ENCODE measurements at places on chromosomes 11 and 22.

- no peak for DNase-seq
Observed at GRCh38 chr11:66844496-66845142, 1.4 kb downstream of the RCE1 start.

DNA sequence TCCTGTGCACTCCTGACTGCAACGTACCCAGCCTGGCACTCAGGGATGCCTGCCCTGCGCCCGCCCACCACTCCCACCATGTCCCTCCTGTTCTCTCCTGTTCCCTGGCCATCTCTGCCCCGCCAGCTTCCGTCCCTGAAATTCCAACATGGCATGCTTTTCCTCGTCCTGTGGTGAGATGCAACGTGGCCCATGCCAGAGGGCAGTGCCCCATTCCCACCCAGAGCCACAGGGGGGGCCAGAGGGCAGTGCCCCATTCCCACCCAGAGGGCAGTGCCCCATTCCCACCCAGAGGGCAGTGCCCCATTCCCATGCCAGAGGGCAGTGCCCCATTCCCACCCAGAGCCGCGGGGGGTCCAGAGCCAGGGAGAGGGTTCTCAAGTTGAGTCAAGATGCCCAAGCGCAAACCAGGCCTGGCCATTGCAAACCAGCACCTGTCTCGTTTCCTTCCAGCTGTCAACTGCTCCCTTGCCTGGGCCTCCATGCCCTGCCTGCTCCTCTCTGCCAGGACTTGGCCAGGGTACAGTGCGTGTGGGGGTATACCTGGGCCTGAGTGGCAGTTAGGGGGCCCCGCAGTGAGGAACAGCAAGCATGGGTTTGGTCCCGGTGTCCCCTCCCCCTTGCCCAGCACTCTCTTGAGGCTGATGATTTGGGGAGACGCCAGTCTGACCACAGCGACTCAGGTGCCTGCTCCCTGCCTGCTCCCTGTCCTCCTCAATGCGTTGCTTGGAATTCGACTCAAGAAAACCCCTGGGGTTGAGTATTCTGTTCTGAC lies 14.6 kb downstream of the B3GAT1 start:
- DNase-seq, result no peak

GRCh38 chr11:121086866-121087265 lies 14.2 kb upstream of the TECTA start:
- DNase-seq, result no peak

DNA sequence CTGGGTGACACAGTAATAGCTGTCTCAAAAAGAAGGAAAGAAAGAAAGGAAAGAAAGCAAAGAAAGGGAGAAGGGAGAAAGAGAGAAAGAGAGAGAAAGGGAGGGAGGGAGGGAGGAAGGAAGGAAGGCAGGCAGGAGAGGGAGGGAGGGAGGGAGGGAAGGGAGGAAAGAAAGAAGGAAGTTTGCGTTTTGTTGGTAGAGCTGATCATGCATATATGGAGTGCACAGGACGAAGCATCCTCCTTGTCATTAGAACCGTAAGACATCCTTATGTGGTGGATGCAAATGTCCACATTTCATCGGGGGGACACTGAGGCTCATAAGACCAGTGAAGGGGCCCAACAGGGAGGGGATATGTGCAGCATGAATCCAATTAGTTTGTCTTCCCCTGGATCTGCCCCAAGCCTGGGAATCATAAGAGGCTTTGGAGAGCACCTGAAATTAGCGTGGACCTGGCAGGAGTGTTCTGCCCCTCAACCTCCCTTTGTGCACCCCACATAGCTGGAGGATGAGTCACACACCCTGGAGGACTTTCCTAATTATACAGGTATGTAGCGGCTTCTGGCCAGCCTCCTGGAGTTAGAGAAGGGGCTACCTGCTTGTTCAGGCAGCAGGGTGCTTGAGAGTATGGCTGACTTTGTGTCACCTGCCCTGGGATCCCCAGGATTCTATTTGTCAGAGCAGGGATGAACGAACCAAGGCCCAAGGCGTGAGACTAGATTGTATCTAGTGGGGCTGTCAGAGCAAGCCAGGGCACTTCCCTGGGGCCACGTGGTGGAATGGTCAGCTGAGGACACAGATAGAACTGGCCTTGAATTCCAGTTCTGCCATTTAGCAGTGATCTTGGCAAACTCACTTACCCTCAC lies 119.7 kb upstream of the CD82 start:
- DNase-seq, result peak; percentile 47

GRCh38 chr11:72716290-72716689 lies 35.9 kb downstream of the ARAP1 start:
- peak; percentile 32 for DNase-seq

GRCh38 chr11:117789241-117789640 lies 7.8 kb downstream of the DSCAML1 start:
- no peak for DNase-seq

DNA sequence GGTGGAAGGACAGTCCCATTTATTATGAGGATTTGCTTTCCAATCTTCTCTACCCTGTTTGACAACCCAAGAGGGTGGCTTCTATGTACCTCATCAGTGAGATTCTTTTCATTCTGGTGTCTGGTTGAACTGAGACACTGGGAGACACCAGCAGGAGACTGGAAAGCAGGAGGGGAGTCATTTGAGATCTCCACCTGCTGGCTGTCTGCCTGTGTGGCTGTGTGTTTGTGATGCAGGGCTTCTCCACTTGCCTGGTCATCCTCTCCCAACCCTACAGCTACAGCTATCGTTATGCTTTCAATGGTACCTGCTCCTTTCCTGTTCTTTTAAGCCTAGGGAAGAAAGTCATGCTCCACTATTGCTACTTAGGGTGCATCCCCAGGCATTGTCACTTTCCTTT lies 48.6 kb downstream of the MRGPRX1 start:
- DNase-seq, result no peak

DNA sequence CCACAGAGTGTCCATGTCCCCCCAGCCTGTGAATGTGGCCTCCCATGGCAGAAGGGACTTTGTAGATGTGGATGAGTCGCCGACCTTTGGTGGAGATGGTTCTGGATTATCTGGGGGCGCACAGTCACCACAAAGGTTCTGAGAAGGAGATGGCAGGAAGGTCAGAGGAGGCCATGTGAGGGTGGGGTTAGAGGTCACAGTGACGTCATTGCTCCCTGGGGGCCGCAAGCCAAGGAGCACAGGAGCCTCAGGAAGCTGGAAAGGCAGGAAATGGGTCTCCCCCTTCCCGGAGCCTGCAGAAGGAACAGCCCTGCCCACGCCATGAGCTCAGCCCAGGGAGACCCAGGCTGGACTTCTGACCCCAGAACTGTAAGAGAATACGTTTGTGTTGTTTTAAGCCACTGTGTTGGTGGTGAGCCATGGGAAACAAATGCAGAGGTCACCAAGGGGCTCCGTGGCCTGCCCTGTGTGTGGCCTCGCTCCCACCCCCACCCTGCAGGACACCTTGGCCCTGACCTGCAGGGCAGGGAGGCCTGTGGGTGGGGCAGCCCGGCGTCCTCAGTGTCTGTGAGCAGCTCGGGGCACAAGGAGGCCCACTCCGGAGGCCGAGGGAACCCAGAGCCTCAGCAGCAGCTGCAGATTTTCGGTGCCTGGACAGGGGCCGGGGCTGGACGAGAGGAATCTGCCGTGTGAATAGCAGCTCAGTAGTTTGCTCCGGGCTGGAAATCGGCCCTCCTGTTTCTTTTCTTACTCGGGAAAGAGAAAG lies 32.1 kb downstream of the GRAMD4 start:
- no peak for DNase-seq

DNA sequence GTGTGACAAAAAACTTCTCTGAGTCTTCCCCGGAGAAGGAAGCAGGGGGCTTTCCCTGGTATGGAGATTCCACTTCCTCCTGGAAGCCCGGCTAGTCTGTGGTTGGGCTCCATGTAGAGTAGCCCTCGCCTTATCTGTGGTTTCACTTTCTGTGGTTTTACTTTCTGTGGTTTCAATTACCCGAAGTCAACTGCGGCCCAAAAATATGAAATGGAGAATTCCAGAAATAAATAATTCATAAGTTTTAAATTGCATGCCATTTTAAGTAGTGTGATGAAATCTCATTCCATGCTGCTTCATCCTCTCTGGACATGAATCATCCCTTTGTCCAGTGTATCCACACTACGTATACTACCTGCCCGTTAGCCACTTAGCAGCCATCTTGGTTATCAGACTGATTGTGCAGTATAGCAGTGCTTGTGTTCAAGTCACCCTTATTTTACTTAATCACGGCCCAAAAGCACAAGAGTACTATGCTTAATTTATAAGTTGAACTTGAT lies 275.0 kb upstream of the SESN3 start:
- no peak for DNase-seq

DNA sequence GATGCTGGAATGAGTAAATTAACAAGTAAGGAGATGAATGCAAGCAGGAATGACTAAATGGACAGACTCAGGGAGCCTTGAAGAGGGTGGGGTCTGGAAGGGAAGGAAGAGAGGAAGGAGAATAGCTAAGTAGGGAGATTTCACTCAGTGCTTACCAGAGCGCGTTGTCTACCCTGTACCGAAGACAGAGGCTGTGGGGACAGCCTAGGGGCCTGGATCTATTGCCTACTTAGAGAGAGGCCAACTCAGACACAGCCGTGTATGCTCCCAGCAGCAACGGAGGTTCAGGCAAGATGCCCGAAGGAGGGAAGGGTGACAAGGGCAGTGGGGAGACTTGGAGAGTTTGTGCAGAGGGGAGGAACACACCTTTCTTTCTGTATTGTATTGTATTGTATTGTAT lies at the start of gene FOLR2:
FOLR2 (plus strand) TSS at position 157 of the 400 bp plus-strand sequence. CDS start 1,791 bp downstream, outside the sequence.
- DNase-seq, result no peak

DNA sequence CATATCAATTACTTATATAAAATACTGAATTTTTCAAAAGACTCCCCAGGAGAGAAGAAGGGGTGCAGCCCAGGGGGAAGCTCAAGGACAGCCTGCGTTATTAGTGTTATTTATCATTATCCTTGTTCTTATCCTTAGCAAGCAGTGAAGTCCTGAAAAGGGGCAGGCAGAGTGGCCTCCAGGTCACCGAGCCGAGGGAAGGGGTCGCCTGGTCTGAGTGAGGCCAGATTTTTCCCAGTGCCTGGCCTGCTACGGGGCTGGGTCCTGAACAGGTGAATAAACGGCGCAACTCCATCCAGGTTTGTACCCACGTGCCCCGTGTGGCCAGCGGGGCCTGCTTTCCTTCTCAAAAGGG lies 123.7 kb downstream of the BRD1 start:
- DNase-seq, result no peak

GRCh38 chr22:20137671-20138416 lies 6.2 kb downstream of the ZDHHC8 start:
- DNase-seq, result no peak

DNA sequence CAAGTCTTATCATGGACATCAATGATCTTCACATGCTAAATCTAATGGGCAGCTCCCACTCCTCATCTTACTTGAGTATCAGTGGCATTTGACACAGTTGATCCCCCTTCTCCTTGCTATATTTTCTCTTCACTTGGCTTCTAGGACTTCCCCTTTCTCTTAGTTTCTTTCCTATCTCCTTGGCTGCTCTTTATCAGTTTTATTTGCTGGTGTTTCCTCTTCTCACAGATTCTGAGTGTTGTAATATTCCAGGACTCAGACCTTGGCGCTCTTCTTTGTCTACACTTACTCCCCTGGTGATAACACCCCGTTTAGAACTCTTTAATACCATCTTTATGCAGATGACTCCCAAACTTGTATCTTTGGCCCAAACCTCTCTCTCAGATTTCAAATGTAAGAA lies 33.9 kb upstream of the RASSF10 start:
- no peak for DNase-seq

DNA sequence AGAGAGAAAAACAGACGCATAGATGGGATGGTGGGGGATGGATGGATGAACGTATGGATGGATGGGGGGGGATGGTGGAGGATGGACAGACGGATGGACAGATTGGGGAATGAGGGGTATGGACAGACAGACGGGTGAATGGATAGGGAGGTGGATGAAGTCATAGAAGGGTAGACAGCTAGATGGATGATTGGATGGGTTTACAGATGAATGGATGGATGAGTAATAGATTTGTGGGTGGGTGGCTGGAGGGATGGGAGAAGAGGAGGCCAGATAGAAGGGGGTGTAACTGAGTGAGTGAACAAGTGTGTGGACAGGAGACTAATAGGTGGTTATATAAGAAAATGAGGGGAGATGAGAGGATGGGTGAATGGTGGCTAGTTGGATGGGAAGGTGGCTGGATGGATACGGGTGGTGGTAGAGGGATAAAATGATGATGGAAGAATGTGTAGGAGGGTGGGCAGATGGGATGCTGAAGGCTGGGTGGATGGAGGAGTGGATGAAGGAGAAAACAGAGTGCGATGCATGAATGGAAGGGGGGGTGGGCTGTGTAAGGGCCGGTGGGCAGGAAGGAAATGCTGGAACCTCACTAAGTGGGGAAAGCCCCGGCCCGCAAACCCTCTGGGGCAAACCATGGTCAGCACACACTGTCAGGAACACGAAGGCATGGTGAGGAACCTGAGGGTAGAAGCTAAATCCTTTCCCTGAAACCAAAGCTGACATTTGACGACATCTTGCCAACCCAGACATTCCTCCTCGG lies 21.6 kb downstream of the ARVCF start:
- no peak for DNase-seq

GRCh38 chr22:22930571-22931556 lies 43.2 kb downstream of the IGLL5 start:
- DNase-seq, result no peak

- no peak for DNase-seq
Observed at GRCh38 chr11:110787680-110788079, 75.4 kb upstream of the ARHGAP20 start.

DNA sequence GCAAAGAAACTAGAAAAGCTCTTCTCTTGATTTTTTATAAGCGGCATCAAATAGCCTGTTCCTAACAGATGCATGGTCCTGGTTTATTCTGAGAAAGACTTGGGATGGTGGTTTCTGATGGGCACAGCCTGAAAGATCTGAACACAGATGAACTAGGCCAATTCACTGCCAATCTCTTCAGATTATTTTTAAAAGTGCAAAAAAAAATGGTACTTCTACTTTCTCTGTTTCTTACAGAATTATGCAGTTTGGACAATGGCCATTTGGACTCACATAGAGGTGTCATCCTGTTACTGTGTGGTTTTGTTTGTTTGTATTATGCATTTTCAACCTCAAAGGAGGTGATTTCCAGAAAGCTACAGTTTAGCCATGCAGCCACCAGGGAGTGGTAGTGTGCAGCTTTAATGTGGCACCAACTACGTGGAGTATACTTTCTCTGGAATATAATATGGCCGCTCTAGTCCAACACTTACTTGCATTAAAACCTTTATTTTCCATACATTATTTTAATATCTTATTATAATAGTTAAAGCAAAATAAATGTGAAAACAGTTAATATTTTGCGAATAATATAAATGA lies 469.8 kb upstream of the KIRREL3 start:
- DNase-seq, result no peak

DNA sequence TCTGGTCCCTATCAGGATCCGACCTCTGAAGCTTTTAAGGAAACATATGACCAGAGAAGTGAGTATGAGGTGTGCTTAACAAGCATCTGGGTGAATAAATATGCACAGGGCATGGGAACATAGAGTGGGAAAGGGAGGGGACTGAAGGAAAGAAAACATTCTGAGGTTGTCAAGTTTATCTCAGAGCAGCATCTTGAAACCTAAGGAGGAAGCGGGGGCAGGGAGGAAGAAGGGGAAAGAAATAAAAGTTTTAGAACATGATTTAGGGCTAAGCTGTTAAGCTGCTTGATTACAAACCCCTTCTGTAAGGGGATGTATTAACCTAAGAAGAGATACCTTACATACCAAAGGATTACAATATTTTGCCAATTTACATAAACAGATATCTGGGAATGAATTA lies 24.0 kb upstream of the SC5D start:
- no peak for DNase-seq
